Kidney (tissue), 22 donors: ENCODE measurements at places on chromosomes 1 and 21.

GRCh38 chr1:208652296-208653160, 408.3 kb upstream of the PLXNA2 start:
- peak; percentile 83 for DNase-seq

- DNase-seq = no peak
These were observed 36.8 kb upstream of the RUNX3 start for GRCh38 chr1:24966724-24967346.

GRCh38 chr1:24390924-24391782, 22.4 kb downstream of the STPG1 start:
- peak; percentile 87 for DNase-seq

DNA sequence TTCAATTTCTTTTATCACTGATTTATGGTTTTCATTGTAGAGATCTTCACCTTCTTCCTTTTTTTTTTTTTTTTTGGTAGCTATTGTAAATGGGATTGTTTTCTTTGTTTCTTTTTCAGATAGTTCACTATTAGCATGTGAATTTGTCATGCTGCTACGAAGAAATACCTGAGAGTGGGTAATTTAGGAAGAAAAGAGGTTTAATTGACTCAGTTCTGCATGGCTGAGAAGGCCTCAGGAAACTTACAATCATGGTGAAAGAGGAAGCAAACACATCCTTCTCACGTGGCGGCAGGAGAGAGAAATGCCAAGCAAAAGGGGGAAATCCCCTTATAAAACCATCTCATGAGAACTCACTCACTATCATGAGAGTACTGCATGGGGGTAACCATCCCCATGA, 66.4 kb downstream of the DAB1 start:
- no peak for DNase-seq

DNA sequence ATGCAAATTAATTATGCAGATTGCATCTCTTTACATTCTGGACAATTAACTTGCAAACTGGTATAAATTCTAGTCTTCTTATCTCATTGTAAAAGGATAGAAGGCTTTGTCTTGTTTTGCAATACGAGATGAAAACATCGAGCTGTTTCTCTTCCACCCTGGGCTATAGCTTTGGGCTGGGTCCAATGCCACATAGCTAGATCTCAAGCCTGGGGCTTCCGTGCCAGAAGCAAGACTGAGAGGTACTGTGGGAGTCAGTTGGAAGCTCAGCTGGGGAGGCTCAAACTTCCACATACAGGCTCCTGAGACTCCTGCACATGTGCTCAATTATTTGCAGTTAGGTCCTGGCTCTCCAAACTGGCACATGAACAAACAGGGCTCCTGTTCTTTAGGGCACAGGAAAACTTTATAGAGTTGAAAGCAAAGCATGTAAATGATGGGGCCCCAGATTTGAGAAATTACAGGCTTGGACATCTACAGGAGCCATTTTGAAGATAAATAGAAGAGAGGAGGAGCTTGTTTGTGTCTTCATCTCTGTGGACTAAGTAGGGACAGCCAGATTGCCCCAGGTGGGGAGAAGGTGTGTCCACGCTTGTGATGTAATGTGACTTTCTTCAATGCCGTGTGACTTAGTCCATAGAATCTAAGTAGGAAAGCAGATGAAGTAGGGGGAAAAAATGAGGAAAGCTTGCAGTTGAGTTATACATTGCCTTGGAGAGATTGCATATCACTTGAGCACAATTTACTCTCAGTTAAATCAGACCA, 65.9 kb upstream of the SIPA1L2 start:
- DNase-seq = no peak

- no peak for DNase-seq
These were observed 25.9 kb downstream of the UBE2U start for GRCh38 chr1:64229307-64229706.

DNA sequence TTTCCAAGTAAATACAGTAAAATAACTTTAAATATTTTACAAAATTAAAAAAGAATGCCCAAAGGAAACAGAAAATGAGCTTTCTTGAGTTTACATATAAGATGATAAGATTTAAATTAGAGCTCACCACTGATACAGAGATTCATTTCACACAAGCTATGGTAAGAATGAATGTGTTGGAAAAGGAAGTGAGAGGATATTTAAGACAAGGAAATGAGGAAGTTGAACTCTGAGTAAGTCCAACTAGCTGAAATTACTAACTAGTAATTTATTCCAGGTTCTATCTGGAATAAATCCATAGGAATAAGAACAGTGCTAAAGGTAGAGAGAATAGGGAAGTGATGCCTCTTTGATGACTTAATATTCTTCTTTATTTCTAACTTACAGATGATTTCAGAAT, 42.4 kb downstream of the FNBP1L start:
- no peak for DNase-seq

GRCh38 chr1:89781494-89782126, 39.2 kb upstream of the LRRC8D start:
- no peak for DNase-seq
